ENCODE measurements at places on chromosomes 16 and 17. TPM values are rescaled to one million over a fixed set of nuclear protein-coding genes. Genes with fewer than 3 reads are reported as not detected.

- DNase-seq = no peak
Measured at GRCh38 chr17:9004132-9004960, 17.0 kb upstream of the NTN1 start.

PTX4 gene
- under 0.01 TPM for total RNA-seq

TNFAIP1 gene
- total RNA-seq = 29.0 TPM

GRCh38 chr16:4687416-4687815 lies 5.9 kb upstream of the NUDT16L1 start:
- no peak for DNase-seq

DNA sequence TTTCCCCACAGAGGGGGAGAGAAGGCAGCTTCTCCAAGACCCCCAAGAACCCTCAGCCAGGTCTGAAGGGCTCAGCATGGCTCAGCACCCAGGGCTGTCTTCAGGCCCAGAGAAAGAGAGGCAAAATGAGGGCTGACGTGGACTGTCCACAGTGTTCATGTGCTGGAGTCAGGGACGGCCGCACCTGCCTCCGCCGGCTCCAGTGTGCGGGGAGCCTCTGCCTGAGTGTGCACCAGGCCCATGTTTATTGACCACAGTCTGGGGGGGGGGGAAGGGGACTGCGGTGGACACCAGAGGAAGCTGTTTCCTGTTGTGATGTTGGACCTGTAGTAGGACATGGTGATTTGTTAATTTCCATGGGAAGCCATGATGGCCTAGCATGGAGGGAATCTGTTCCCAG lies 6.9 kb downstream of the MRM1 start:
- DNase-seq = no peak

CLEC18B gene
- total RNA-seq = 0.79 TPM

- no peak for DNase-seq
Measured at GRCh38 chr16:86231321-86231995, 278.9 kb upstream of the FOXF1 start.

TMIGD1 gene
- not detected for total RNA-seq

- DNase-seq = no peak
Measured at GRCh38 chr17:78910497-78911284, 7.7 kb upstream of the CEP295NL start.

DNA sequence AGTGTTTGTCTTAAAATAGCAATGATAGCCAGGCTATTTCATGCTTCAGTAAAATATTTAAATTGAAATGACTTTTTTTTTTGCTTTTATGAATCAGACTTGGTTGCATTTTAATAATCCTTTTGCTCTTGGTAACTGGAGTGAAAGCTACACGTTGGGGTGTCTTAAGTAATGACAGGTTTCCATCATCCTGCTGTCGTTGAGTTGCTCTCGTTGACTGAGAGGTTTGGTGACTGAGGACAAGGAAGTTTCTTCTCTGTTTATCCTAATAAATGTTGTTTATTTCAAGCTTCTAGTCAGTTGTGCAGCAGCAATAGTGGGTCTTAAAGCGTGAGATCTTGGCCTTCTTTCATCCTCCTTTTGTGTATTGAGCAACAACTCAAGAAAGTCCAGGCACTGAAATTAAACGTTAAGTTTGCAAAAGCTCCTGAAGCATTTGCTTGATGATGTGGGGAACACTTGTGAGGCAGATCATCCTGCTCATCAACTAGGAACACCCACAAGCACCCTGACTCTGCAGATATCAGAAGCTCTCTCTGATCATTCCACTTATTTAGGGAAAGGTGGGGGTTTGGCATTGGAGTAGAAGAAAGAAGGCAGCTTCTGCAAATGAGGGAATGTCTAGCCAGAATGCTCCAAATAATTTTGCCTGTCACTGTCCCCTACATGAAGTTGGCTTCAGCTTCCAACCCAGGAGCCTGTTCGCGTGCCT lies 179.1 kb downstream of the RBFOX1 start:
- no peak for DNase-seq

ACSM5 gene
- not detected for total RNA-seq

GRCh38 chr16:73268366-73268993 lies 220.6 kb upstream of the ZFHX3 start:
- no peak for DNase-seq

DNAAF8 gene
- total RNA-seq = under 0.01 TPM

DNA sequence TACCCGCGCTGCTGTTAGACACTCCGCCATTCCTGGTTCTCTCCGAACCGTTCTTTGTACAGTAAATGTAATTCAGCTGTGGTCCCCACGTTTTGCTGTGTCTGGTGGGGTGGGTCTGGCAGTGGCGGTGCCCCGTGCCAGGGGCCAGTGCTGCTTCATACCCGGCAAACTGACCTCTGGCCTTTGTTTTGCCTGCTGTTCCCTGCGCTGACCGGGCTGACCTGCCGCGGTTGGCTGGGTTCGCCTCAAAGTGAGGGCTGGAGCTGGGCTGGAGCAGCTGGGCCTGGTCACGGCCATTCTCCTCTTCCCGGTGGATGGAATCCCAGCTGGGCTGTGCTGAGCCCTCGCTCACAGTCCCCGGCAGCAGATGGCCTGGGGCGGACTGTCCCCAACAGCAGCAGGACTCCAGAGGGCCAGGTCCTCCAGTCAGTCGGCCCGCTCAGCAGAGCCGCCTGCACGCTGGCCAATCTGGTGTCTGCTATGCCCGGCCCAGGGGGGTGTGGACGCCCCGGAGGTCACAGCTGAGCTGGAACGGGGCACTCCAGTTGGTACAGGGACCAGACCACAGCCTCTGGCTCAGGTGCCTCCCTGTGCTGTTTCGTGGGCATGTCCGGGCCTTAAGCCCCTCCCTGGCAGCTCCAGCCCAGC lies 1.5 kb upstream of the WFIKKN1 start:
- DNase-seq = no peak

- peak; percentile 66 for DNase-seq
Measured at GRCh38 chr16:77183137-77183536, 7.9 kb upstream of the MON1B start.

PRSS27 gene
- total RNA-seq = 4.5 TPM

- no peak for DNase-seq
Measured at GRCh38 chr16:67893743-67894399, 817 bp downstream of the PSKH1 start.

DNA sequence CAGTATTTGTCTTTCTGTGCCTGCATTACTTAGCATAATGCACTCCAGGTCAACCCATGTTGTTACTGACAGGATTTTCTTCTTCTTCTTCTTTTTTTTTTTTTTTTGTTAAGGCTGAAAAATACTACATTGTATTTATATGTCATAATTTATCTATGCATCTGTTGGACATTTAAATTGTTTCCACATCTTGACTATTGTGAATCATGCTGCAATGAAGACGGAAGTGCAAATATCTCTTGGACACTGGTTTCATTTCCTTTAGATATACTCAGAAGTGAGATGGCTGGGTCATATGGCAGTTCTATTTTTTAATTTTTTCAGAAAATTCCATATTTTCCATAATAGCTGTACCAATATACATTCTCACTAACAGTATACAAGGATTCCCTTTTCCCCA lies 272.7 kb upstream of the PMFBP1 start:
- DNase-seq = no peak

NOG gene
- 0.26 TPM for total RNA-seq
